Memory B cell (primary cell): ENCODE measurements at places on chromosomes 11 and 22.

GRCh38 chr11:98194611-98195010 is 826.1 kb upstream of the CNTN5 start:
- H3K27ac ChIP-seq: no peak overlapping the region
- no peak overlapping the region for H3K4me3 ChIP-seq
- H3K36me3 ChIP-seq: no peaks in the 10 kb centered on the region
- H3K4me1 ChIP-seq: no peaks in the 10 kb centered on the region
- H3K27me3 ChIP-seq: no peaks in the 10 kb centered on the region

DNA sequence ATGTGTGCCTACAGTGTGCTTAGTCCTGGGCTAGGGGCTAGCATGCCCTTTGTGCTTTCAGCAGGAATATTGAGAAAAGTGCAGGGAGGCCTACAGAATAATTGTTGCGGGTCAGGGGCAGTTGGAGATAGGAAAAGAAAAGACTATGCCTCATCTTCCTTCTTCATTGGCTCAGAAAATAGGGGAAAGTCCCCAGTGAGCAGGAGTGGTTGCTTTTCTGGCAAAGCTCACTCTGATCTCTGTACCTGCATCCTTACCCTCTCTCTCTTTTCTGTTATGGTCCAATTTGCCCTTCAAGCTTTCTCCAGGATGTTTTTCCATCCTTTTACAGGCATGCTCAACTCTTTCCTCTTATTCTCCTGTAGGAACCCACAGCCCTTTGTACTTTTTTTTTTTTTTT is 29.5 kb upstream of the RRM1 start:
- peak overlapping the region; percentile 35 for H3K27ac ChIP-seq
- H3K36me3 ChIP-seq: peaks cover 6% of the 10 kb centered on the region
- DNase-seq: no peak
- H3K4me1 ChIP-seq: peaks cover 26% of the 10 kb centered on the region

DNA sequence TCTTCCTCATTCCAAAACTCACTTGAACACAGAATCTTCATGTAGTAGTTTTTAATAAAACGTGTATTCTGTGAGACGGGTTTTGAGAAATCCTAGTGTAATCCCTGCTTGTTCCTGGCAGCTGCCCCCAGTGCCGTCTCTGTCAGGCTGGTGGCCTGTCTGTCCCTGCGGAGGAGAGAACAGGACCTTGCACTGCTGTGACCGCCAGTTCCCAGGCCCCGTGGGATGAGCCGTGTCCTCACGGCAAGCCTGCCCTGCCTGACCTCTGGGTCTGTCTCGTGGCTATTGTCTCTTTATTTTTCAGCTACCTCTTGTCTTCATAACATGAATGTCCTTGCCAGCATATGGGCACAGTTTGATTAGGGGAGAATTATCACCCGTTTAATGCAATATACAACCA is 535.5 kb upstream of the B3GAT1 start:
- no peak for DNase-seq
- H3K27me3 ChIP-seq: peaks cover 4% of the 10 kb centered on the region
- H3K4me1 ChIP-seq: no peaks in the 10 kb centered on the region
- H3K4me3 ChIP-seq: no peak overlapping the region

DNA sequence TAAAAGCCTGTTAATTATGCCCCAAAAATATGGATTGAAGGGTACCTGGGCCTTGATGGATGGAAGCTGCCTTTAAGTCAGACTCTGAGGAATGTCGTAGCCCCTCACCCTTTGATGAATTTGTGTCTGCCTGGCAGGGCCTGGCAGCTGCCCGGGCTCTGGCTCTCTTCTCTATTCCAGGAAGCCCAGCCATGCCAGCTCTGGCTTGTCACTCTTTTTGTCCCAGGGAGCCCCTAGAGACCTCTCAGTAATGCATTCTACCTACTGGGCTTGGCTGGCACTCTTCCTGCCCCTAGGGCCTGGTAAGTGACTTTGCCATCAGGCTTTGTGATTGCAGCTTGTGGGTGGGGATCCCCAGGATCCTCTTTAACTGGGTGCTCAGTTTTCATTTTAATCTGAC is 103.8 kb downstream of the GRIK4 start:
- peaks cover 8% of the 10 kb centered on the region for H3K27me3 ChIP-seq
- H3K36me3 ChIP-seq: peaks cover 6% of the 10 kb centered on the region
- no peak for DNase-seq
- no peak overlapping the region for H3K27ac ChIP-seq
- H3K4me3 ChIP-seq: no peak overlapping the region

DNA sequence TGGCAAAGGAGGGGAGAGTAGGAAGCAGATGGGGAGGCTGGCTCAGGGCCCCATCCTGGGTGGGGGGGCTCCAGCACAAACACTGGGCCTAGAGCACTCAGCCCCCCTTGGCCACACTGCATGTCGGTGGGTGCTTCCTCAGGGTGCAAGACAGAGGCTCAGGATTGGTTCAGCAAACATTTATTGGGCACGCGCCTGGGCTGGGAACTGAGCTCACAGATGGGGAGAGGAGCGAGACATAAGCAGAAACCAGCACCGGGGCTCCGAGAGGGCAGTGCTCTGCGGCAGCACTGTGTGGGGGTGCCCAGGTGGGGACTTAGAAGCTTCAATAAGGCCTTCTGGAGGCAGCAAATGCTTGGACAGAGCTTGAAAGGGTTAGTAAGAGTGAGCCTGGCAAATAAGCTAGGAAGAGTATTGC is 12.1 kb upstream of the EHD1 start:
- H3K27ac ChIP-seq: no peak overlapping the region
- no peak for DNase-seq
- peaks cover 17% of the 10 kb centered on the region for H3K4me1 ChIP-seq
- H3K4me3 ChIP-seq: no peak overlapping the region
- no peaks in the 10 kb centered on the region for H3K36me3 ChIP-seq

DNA sequence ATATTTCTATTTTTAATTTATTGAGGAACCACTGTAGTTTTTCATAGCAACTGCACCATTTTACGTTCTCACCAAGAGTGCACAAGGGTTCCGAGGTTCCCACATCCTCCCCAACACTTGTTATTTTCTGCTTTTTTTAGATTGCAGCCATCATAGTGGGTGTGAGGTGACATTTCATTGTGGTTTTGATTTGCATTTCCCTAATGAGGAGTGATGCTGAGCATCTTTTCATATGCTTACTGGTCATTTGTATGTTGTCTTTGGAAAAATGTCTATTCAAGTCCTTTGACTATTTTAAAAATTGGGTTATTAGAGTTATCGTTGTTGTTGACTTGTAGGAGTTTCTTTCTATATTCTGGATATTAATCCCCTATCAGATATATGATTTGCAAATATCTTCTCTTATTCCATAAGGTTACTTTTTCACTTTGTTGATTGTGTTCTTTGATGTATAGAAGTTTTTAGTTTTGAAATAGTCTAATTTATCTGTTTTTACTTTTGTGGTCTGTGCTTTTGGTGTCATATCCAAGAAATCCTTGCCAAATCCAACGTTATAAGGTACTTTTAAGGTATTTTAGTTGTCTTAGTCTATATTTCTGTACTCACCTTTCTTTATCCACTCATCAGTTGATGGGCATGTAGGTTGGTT is 9.0 kb downstream of the NEAT1 start:
- no peaks in the 10 kb centered on the region for H3K27me3 ChIP-seq
- H3K27ac ChIP-seq: peak overlapping the region; percentile 98
- H3K4me1 ChIP-seq: peaks cover 55% of the 10 kb centered on the region
- peak overlapping the region; percentile 4 for H3K4me3 ChIP-seq

- DNase-seq: no peak
- H3K4me3 ChIP-seq: no peak overlapping the region
- H3K36me3 ChIP-seq: peaks cover 14% of the 10 kb centered on the region
These were observed 8.0 kb downstream of the USP35 start for GRCh38 chr11:78196661-78197091.

GRCh38 chr22:46592390-46592872 is 27.8 kb upstream of the GRAMD4 start:
- peaks cover 34% of the 10 kb centered on the region for H3K4me1 ChIP-seq
- peak overlapping the region; percentile 84 for H3K27ac ChIP-seq
- peak; percentile 59 for DNase-seq
- H3K4me3 ChIP-seq: peak overlapping the region; percentile 84

DNA sequence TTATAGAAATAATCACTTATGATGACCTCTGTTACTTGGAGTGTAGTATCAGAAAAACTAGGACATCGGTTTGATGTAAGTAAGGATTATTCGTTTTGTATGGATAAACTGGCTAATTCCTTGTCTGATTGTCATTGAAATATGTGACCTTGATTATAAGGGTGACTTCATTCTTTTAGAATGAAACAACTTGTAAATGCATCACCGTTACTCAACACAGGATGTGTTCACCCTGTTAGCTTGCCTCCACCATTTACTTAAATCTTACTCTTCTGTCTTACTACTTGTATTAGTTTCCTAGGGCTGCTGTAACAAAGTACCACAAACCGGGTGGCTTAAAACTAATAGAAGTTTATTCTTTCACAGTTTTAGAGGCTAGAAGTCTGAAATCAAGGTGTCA is 7.9 kb downstream of the SFI1 start:
- no peak overlapping the region for H3K4me3 ChIP-seq
- no peaks in the 10 kb centered on the region for H3K27me3 ChIP-seq
- peaks cover 5% of the 10 kb centered on the region for H3K4me1 ChIP-seq
- no peak for DNase-seq

- no peaks in the 10 kb centered on the region for H3K36me3 ChIP-seq
- H3K4me1 ChIP-seq: peaks cover 13% of the 10 kb centered on the region
- no peaks in the 10 kb centered on the region for H3K27me3 ChIP-seq
These were observed 6.4 kb upstream of the TP53I11 start for GRCh38 chr11:44957040-44957515.

DNA sequence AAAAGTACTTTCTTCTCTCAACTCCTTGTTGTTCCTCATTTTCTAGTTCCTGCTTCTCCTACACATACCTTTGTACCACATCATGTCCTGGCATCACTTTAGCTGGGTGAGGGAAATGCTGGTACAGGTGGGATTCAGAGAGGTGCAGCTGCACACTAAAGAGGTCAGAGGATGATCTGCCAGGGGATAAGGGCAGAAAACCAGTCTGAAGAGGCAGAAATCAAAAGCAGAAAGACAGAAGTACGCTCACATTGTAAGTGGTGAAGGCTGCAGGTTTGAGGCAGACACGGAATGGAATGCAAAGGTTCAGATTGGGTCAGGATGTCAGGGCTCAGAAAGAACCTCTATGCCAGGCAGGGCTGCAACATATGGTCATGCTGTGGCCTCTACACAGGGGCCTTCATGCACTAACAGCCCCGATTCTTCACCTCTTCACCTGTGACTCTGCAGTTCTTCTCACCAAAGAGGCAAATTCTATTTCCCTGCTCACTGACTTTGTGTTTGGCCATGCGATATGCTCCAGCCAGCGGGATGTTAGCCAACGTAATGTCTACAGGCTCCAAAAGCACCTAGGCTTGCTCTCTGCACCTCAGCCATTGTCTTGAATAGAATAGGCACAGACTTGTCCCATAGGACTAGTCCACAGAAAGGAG is 373.7 kb downstream of the NXPE2 start:
- no peak for DNase-seq
- H3K27me3 ChIP-seq: peaks cover 2% of the 10 kb centered on the region
- no peak overlapping the region for H3K4me3 ChIP-seq
- no peaks in the 10 kb centered on the region for H3K4me1 ChIP-seq
- H3K36me3 ChIP-seq: no peaks in the 10 kb centered on the region
- H3K27ac ChIP-seq: no peak overlapping the region

- peaks cover 4% of the 10 kb centered on the region for H3K27me3 ChIP-seq
- DNase-seq: no peak
- H3K4me1 ChIP-seq: no peaks in the 10 kb centered on the region
- H3K4me3 ChIP-seq: no peak overlapping the region
- H3K27ac ChIP-seq: no peak overlapping the region
These were observed 147.6 kb downstream of the OPCML start for GRCh38 chr11:133384731-133385130.
